ENCODE measurements at places on chromosomes 5 and 9.

DNA sequence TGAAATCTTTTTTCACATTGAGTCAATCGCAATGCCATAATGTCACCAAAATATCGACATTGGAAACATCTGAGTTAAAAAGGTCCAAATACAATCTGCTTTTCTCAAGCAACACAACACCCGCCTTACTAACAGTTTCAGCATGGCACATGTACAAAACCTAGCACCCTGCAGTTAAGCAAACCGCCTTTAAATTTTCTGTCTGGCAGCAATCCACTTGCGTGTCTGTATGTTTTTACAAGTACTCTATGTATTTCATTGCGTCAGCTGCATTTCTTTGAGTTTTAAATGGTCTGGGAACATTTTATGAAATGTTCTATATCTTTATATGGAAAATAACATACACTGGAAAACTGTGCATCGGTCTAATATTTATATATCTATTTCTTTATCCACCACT is 134.6 kb downstream of the DENND1A start:
- DNase-seq, result no peak

GRCh38 chr5:138448481-138449398 is 9.9 kb downstream of the REEP2 start:
- DNase-seq, result no peak

GRCh38 chr5:56160723-56161438 is 72.2 kb downstream of the ANKRD55 start:
- no peak for DNase-seq

DNA sequence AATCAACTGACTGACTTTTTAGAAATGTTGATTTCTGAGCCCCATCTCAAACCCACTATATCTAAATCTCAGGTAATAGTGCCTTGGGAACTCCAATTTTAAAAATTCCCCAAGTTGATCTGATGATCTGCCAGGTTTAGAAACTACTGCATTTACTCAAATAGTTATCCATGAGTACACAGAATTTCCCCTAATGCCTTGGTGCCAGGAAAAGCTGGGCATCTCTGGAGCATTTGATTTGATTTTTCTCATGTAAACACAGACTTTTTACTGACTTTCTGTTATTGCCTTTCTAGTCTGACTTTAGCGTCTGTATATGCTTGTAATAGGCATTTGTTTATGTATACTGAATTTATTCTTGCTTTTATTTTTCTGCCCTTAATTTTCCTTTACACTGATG is 35.8 kb downstream of the MTREX start:
- DNase-seq, result no peak

DNA sequence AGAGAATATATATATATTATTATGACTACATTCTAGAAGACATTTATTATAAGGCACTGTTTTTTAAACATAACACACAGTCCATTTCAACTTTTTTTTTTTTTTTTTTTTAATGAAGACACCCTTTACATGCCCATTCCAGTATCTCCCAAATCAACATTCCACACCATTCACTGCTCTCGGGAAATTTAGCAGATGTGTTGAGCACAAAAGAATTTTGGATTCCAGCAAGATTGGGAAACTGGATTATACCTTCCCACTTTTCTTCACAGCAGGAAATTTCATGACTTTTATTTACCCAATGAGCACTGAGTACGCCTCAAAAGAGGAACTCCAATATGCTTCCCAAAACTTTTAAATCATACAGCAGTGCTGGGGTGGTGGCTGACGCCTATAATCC is 333.6 kb upstream of the DAB2 start:
- DNase-seq, result no peak

DNA sequence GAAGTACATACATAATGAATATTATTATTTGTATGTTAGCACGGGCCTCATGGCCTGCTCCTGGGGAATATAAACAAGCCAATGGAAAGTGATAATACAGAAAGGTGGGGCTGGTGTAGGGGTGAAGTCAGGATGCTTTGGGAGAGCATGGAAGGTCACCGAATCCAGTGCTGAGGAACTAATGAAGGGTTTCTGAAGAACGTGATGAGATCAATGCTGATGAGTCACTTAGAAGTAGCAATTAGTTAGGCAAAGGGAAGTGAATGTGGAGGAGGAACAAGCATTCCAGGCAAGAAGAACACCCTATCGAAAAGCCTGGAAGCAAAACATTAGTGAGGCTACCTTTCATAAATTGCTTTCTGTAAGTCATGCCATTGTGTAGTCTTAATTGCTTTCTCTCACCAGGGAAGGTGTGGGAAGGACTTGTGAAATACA is 2.1 kb downstream of the ANXA1 start:
- DNase-seq, result no peak

DNA sequence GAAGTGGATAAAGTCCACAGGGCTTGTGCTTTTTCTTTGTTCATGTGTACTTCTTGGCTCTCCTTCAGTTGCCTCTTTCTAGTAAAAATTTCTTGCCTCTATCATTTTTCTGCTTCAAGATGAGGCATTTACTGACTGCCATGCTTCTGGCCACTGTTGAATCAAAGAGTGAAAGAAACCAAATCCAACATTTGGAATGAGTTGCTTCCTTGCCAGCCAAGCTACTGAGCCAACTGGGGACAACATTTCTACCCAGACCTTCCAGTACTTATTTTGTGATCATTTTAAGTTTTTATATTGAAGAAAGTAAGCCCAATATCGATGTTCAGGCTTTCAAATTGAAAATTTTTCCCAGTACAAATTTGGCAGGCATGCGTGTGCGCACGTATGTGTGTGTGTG is 73.2 kb downstream of the SNCAIP start:
- no peak for DNase-seq

- no peak for DNase-seq
These were observed 66.6 kb upstream of the SPATA31D4 start for GRCh38 chr9:81861644-81862043.

DNA sequence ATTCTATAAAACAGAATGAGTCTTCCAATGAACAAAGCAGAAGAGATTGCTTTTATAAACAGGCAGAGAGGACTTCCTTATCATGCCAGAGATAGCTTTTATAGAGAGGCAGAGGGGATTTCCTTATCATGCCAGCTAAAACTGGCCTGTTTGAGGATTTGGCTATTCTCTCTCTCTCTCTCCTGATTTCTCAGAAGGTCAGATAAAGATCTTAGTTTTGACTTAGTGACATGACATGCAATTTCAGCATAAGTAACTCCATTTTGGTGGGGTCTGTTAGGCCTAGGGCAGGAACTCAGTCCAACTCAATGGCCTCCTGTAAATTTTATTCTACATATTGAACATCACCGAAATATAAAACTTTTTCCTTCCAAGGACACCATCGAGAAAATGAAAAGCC is 31.5 kb upstream of the DENND4C start:
- no peak for DNase-seq

- DNase-seq, result no peak
These were observed 33.6 kb downstream of the WWC1 start for GRCh38 chr5:168324859-168325630.

DNA sequence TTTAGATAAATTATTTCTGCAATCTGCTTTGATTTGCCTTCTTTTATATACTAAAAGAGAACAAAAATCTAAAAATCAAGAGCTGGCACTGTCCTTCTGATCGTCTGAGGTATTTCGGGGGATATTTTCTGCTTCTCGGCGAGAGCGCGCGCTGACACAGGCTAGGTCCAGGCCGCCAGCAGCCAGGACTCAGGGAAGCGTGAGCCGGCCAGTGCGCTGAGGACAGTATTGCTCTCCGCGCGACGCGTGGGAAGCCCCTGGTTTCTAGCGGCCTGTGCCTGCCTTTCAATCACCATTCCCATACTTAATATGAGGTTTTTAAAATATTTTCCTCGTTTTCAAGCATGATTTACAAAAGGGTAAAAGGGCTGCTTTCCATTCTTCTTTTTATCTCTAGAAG is 307.3 kb upstream of the IRX1 start:
- no peak for DNase-seq

GRCh38 chr9:93860694-93861658 is 94.2 kb downstream of the BARX1 start:
- DNase-seq, result no peak

DNA sequence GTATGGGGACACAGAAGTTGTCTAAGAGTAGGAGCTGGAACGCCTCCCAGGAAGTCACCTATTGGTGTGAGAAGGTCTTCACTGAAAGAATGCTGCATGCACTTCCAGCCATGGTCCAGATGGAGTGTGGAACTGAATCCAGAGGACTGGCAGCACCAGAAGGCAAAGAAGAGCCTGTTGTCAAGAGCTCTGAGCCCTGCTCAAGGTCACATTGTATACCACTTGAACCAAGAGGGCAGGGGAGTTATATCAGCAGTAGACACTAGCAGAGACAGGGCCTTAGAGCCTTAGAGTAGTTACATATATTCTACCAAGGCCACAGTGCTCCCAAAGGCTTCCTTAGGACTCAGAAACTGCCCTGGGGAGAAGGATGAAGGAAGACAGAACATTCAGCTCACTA is 130.8 kb upstream of the POC5 start:
- no peak for DNase-seq

GRCh38 chr5:151923866-151924476 is 680 bp downstream of the GLRA1 start:
- DNase-seq, result no peak

DNA sequence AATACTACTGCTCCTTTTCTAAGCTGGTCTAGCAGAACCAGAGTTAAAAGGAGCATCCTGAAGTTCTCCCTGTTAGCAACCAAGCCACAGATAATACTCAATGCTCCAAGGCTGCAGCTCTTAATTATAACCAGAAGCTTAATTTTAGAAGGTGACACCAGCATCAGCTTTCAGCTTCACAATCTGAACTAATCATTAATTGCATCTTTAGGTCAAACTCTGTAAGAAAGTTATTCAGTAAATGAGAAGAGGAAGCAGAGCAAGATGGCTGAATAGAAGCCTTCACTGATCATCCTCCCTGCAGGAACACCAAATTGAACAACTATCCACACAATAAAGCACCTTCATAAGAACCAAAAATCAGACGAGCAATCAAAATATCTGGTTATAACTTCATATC is 38.5 kb downstream of the APBA1 start:
- no peak for DNase-seq

DNA sequence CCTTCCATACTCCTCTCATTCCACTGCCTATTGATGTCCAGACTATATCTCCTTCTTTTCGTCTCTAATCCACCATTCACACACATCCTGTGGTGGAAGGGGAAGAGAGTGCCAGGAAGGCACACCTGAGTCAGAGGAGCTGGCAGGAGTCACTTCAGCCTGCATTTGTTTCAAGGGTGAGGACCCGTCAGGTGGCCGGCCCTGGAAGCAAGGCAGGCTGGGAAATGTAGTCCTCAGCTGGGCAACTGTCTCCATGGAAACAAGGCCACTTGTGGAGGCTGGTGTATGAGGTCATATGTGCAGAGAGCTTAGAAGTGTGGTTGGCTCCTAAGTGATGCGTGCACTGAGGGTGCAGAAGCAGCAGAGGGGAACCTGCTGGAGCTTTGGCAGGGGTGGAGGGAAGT is 278.4 kb downstream of the NSG2 start:
- DNase-seq, result peak; percentile 45

DNA sequence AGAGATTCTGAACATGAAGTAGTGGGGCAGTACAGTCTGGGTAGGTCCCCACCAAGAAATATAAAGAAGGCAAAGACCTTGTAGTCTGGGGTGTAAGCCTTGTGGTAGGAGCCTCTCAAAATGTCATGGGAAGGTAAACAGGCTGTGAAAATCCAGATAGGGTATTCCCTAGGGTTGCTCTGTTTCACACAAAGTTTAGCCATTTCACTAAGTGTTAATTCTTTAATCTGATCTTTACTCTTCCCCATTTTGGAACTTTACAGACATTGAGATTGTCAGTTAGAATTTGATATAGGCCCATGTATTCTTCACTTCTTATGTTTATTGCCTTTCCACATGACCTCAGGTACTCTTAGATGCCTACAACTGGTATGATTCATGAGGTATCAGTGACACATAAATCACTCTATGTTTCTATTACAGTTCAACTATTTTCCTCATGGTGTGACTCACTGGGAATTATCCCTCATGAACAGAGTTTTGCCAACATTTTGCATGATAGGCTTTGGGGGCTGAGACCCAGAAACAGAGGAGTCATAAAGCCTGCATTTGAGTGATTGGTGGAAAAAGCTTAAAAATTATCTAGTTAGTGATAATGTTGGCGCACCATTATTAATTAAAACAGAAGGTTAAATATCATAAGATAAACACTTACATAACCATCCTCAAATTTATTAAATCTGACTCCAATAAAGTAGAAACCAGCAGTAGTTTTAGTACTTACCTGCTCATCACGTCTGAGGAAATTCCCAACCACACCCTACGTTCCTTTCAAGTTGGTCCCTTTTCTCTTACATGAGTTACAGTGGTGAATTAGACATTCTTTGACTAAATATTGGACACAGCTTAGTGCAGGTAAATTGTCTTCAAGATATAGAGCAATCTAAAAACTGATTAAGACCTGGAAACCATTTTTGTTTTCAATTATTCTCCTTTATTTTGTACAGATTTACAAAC is 399.8 kb upstream of the MEF2C start:
- no peak for DNase-seq

DNA sequence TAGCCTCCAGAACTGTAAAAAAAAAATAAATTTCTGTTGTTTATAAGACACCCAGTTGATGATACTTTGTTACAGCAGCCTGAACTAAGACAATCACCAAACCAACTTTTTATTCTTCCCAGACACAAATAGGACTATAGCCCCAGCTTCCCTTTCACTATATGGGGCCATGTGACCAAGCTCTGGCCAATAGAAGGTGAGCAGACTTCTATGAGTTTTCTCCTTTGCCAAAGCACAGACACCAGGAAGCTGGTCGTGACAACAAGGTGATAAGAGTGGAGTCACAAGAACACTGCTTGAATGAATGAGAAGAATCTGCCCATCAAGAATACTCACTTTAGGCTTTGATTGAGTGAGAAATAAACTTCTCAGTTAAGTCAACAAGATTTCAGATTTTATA is 217.7 kb downstream of the DEPDC1B start:
- no peak for DNase-seq

GRCh38 chr9:123564652-123565051 is 208.7 kb downstream of the CRB2 start:
- no peak for DNase-seq

- no peak for DNase-seq
These were observed 56.5 kb downstream of the CAST start for GRCh38 chr5:96718635-96719077.

- no peak for DNase-seq
These were observed 8.7 kb downstream of the STK10 start for GRCh38 chr5:172178991-172179989.

GRCh38 chr9:128015696-128016095 is 34.9 kb upstream of the EEIG1 start:
- no peak for DNase-seq

- DNase-seq, result no peak
These were observed 378.0 kb downstream of the KDM4C start for GRCh38 chr9:7135735-7136134.

Measured in HuH-7.5 (cell line).